Psoas muscle (tissue), 8 donors: ENCODE measurements at places on chromosomes 2 and 18. TPM values are rescaled to one million over a fixed set of nuclear protein-coding genes. Genes with fewer than 3 reads are reported as not detected.

The ACMSD gene
- not detected for total RNA-seq

The STPG4 gene
- not detected for total RNA-seq

The NOSTRIN gene
- total RNA-seq, result 6.5 TPM

The GAL3ST2 gene
- total RNA-seq, result 0.16 TPM

The LIPG gene
- total RNA-seq, result 2.2 TPM
